ENCODE measurements at places on chromosomes 6 and 20. TPM values are rescaled to one million over a fixed set of nuclear protein-coding genes. Genes with fewer than 3 reads are reported as not detected.

Gene SEMG1
- total RNA-seq, result not detected

Gene SAPCD1
- total RNA-seq, result 12.8 TPM

Gene VGLL2
- total RNA-seq, result not detected

Gene ARFGEF3
- total RNA-seq, result 0.15 TPM

Data from T-helper 1 cell treated with Interleukin-12 subunit alpha and Interleukin-12 subunit beta and Interleukin-4 antibody, amounts not matched to agents 30 ng/mL and 1 ng/mL, for 36 hours (primary cell).